ENCODE measurements at places on chromosomes 12 and 14.

DNA sequence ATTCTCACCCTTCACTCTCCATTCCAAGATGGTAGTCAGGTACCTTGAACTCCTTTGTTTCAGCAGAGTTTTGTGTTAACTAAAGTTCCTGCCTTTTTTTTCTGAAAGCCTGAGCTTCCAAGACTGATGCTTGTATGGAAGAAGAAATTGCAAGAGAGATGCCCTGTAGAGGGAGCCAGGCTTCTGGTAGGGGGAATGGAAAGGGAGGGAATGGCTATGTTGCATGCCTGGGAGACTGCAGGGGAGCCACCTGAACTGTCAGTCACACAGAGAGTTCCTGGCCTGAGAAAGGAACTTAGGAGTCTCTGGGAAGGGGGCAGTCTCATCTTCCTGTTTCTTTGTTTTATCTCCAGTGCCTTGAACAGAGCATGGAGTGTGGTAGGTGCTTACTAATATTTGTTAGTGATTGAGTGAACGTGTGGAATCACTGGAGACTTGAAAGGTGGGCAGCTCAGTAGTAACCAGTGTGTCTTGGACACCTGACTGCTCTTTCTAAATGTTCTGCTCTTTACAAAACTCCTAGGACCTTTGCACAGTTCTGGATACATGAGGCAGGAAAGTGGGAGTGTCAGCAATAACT is 132.2 kb downstream of the ANO4 start:
- no peak for DNase-seq

DNA sequence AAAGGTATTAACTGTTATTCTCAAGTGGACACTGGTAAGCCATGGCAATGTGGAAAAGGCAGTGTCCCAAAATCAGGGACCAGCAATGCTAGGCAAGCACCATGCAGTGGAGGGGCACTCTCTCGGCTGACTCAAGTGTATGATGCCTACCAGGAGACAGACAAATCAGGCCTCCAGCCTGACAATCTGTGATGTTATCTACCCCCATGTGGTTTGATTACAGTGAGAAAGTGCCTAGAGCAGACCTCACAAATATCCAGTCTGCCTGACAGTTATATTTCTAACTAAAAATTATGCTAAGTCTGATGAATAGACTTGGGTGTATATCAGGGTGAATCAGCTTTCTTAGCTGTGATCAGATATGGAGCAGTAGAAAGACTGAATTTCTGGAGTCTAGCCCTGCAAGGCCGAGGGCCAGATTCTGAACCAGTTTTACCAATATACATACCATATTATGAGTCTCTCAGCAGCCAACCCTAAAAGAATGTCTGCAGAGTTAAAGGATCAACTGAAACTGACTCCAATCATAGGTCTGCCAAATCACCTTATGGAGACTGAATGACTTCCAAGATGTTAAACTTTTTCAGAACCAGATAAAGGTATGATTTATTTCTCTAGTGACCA is 3.2 kb downstream of the PLBD1 start:
- no peak for DNase-seq

GRCh38 chr12:104627990-104628830 is 171.5 kb downstream of the CHST11 start:
- DNase-seq, result no peak

DNA sequence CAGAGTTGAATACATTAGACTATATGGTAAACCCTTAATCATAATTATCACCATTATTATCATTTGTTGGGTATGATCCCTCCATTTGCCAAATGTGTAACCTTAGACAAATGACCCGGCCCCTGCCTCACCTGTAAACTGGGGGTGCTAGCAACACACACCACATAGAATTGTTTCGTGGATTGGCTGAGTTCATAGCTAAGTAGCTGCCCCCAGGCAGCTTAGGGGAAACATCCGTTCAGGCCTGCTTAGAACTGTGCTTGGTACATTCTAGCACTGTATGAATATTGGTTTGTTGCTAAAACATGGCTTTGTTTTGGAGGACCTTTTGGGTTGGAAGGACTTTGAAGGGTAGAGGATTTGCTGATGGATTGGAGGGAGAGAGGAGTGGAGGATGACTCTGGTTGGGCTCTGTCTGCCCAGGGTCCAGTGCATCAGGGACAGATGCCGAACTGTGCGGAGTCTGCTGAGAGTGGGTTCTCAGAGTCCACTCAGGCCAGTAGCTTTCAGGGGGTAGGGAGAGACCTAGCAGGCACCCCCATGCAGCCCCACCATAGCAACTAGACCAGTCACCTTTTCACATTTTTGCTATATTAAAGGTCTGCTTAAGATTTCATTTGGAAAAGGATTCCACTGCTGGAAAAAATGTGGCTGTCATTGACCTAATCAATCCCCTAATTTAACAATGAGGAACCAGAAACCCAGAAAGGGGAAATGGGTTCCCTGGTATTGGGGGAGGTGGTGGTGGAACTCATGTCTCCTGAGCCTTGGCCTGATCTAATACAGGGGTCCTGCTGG is 2.2 kb downstream of the RIN3 start:
- DNase-seq, result no peak

GRCh38 chr12:124648710-124649384 is 81.4 kb upstream of the NCOR2 start:
- no peak for DNase-seq

- DNase-seq, result no peak
Observed at GRCh38 chr12:65415826-65416225, 137.3 kb downstream of the MSRB3 start.

- peak; percentile 42 for DNase-seq
Observed at GRCh38 chr14:89041257-89041582, 216.8 kb downstream of the TTC8 start.

GRCh38 chr14:59664741-59665140 is 88.1 kb upstream of the CCDC175 start:
- no peak for DNase-seq

GRCh38 chr12:13175499-13175898 is 21.0 kb upstream of the EMP1 start:
- no peak for DNase-seq

- no peak for DNase-seq
Observed at GRCh38 chr14:55518391-55518790, 61.6 kb upstream of the KTN1 start.

- DNase-seq, result no peak
Observed at GRCh38 chr12:31970199-31970598, 11.0 kb downstream of the RESF1 start.

- DNase-seq, result no peak
Observed at GRCh38 chr12:94099632-94100031, 48.7 kb upstream of the PLXNC1 start.

- no peak for DNase-seq
Observed at GRCh38 chr12:7959701-7960121, 23.7 kb upstream of the SLC2A3 start.

DNA sequence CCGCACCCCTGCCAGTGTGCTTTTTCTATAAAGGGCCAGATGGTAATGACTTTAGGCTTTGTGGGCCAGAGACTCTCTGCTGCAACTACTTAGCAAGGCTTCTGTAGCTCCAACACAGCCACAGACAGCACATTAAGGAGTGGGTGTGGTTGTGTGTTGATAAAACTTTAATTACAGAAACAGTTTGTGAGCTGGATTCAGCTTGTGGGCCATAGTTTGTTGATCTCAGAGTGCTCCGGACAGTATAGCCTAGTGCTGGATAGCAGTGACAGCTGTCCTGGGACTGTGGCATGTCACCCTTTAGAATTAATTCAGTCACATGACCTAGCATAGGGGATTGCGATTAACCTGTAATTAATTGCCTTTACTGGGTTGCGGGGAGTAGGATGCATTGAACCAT is 109.7 kb downstream of the ZNF664 start:
- no peak for DNase-seq

- DNase-seq, result no peak
Observed at GRCh38 chr12:108622421-108622820, 11.3 kb downstream of the SELPLG start.

GRCh38 chr12:52539821-52540173 is 13.1 kb downstream of the KRT71 start:
- DNase-seq, result no peak

DNA sequence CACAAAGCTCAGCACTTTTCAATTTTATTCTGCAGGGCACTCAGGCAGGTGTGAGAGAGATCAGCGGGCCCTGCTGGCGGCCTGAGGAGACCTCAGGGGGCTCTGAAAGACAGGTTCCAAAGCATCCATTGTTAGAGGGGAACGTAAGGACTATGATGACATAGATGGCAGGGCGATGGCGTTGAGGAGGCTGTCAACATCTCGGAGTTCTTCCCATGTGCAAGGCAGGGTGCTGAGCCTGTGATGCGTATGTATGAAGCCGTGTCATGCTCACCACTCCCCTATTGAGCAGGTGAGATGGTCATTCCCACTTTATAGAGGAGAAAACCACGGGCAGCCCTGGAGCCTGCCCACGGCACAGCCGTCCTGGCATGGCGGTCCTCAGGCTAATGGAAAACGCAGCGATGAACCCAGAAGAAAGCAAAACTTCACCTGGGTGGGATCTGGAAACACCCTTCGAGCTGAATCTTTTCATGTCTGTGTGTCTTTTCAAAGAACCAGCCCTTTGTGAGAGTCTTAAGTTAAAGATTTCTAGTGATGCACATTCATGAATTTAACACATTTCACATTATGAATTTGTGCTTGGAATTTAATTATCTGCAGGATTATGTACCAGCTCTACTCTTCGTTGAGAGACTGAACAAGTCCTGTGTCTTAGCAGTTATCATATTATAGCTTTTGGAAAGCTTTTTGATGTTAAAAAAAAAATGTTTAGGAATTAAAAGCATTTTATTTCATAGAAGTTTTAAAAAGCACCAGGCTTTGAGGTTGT is 64.7 kb downstream of the RIMBP2 start:
- DNase-seq, result no peak

GRCh38 chr12:10304161-10304574 is 3.5 kb upstream of the KLRD1 start:
- DNase-seq, result no peak

DNA sequence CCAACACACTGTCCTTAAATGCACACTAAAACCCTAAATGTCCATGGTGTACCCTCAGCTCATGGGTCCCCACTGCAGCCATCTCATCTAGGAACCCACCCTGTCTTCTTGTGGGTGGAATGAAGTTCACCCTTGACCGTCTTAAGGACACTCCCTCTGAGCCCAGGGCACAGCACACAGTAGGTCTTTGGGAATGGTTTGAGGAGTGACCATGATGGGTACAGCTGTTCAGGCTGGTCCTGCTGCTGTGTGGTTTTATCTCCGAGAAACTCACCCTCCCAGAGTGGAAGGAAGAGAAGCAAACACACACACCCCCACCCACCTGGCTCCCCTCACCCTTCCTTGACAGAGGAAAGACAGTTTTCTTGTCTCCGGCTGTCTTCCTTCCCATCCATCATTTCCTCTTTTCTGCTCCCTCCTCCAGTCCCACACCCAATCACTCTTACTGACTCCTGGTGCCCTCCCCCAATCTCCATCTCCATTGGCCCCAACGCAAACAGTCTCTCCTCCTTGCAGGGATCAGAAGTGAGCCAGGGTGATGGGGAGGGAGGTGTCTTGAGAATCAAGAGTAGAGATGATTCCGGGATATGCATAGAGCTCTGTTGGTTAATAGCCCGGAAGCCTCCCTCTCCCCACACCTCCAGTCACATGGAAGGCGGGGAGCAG is 105.9 kb upstream of the LHX5 start:
- DNase-seq, result no peak

DNA sequence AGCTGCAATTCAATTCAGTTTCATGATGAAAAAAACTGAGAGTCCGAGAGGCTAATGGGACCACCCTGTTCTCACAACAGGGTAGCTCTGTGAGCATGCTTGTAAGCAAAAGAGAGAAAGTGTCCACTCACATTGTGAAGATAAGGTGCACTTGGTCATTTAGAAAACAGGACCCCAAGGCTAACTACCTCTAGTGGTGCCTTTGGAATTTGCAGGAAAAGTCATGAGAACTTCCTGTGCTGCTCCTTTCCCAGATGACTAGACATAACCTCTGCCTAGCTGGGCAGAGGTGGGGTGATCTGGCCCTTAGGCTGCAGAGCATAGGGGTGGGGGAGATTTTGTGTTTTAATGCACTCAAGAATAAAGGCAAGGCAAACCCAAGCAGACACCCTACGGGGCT is 118.9 kb downstream of the STAB2 start:
- no peak for DNase-seq

DNA sequence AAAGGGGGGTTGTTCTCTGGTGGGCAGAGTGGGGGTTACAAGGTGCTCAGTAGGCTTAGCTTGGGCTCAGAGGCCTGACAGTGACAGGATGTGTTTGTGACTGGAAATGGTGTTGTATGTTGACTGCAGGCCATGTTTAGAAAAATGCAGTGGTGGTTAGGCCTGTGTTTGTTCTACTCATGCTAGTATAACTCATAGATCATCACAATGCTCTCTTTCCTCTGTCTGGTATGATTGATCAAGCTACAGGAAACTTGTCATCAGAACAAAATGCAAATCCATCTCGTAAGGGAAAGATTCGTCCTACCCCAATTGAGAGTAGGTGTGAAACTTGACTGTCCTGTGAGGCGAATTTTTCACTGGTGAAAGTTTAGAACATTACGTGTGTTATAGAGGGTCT is 11.8 kb downstream of the TPH2 start:
- no peak for DNase-seq

DNA sequence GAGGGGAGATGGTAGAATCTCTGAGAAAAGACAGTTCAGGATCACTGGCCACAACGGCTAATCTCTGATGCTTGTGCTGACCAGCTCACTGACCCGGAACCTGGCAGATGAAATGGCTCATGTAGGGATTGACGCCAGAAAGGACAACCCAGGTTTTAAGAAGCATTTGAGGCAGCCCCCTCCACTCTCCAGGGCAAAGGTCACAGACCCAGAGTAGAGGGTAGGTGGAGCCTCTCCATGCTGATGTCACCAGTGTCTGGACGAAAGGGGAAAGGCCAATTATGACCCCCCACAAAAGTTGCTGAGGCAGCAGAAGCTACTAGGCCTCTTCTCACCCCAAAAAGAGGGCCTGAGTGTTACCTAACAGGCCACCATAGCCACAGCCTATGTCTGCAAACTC is 1.2 kb downstream of the METTL1 start:
- no peak for DNase-seq

- peak; percentile 80 for DNase-seq
Observed at GRCh38 chr12:108399514-108399913, 60.4 kb upstream of the CMKLR1 start.

- no peak for DNase-seq
Observed at GRCh38 chr12:55983232-55983842, 9.5 kb downstream of the RAB5B start.

DNA sequence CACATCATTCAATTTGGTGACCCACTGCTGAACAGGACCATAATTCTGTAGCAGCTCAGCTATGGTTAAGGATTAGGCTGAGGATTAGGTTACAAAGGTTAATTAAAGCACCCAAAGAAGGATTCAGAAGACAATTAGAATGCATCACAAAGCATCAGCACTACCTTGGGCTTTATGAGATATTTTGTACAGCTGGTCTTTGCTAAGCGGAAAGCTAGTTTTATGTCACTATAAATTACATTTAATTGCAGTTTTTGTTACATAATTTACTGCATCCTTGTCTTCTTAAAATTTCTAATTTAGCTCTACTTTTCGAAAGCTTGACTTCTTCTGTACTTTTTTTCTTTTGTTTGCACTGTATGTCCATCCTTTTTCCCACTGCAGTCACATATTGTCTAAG is 711.5 kb downstream of the RPS29 start:
- DNase-seq, result no peak
